ENCODE measurements at places on chromosomes 6 and 20. TPM values are rescaled to one million over a fixed set of nuclear protein-coding genes. Genes with fewer than 3 reads are reported as not detected.

PAX1 gene
- total RNA-seq, result not detected

PYGB gene
- total RNA-seq, result 203 TPM

PNLDC1 gene
- not detected for total RNA-seq

BANF2 gene
- not detected for total RNA-seq

ULBP3 gene
- total RNA-seq, result 0.41 TPM

PPP1R18 gene
- 82.2 TPM for total RNA-seq

NKAIN4 gene
- not detected for total RNA-seq

NCOA6 gene
- 11.3 TPM for total RNA-seq

IYD gene
- total RNA-seq, result not detected

AIF1 gene
- not detected for total RNA-seq

ENPP1 gene
- 7.4 TPM for total RNA-seq

ADAM33 gene
- total RNA-seq, result 145 TPM

EBF4 gene
- total RNA-seq, result 0.09 TPM

LHFPL5 gene
- not detected for total RNA-seq

BPIFB2 gene
- total RNA-seq, result not detected

FOXC1 gene
- total RNA-seq, result 15.7 TPM

MUC21 gene
- not detected for total RNA-seq

LY6G6F gene
- total RNA-seq, result not detected

CCN6 gene
- not detected for total RNA-seq

SLC12A5 gene
- not detected for total RNA-seq

FAM83C gene
- not detected for total RNA-seq

SLC35B3 gene
- 8.0 TPM for total RNA-seq

KIF6 gene
- total RNA-seq, result 0.08 TPM

SLC22A7 gene
- not detected for total RNA-seq

CGA gene
- total RNA-seq, result not detected

CALHM5 gene
- 6.8 TPM for total RNA-seq

DNMT3B gene
- 1.1 TPM for total RNA-seq

BCAS4 gene
- total RNA-seq, result 2.7 TPM

TMEM200A gene
- 61.5 TPM for total RNA-seq

TPX2 gene
- total RNA-seq, result 6.2 TPM

GHRH gene
- not detected for total RNA-seq

OR2B6 gene
- total RNA-seq, result not detected

C6orf15 gene
- total RNA-seq, result not detected

PRICKLE4 gene
- 0.45 TPM for total RNA-seq

SAMD5 gene
- total RNA-seq, result 0.09 TPM
